Anterior cingulate cortex (tissue), 58 donors: ENCODE measurements at places on chromosomes 7 and 10.

DNA sequence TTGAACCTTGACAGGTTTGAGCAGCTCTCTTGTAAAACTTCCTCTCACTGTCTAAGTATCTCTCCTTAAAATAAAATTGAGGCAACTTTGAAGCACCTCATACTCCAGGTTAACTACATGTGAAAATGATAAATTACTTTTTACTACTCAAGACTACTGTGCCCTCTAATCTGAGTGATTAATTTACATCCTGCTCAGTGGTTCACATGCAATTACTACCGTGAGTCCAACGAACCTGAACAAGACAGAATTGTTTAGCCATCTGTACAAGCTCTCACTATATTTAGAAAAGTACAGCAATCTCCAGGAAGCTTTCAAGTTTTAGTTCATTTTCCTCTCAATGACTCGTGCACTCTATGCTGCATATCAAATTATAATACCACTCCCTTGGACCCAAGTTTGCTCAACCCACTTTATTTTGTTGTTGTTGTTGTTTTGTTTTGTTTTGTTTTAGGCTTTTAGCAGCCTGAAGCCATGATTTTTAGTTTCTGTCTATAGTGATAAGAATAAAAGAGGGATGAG is 21.2 kb downstream of the PDE1C start:
- DNase-seq, result no peak

DNA sequence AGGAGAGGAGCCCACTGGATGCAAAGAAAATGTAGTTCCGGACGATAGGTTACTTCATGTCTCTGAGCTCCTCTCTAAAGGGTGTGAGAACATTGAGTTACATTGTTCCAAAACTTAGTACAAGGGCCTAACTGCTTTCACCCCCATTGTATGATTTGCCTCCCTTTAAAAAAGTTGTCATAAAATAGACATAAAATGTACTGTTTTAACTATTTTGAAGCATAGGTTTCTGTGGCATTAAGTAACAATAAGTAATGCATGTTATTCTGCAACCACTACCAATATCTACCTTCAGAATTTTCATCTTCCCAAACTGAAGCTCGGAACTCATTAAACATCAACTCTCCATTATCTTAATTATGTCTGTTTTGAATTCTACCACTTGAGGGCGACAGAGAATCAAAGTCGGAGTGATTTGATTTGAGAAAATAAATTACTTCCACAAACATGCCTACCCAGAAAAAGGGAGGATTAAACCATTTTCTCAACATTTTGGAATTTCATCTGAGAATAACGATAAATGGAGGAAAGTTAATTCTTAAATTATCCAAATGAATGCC is 2.7 kb downstream of the IGFBP1 start:
- DNase-seq, result no peak

DNA sequence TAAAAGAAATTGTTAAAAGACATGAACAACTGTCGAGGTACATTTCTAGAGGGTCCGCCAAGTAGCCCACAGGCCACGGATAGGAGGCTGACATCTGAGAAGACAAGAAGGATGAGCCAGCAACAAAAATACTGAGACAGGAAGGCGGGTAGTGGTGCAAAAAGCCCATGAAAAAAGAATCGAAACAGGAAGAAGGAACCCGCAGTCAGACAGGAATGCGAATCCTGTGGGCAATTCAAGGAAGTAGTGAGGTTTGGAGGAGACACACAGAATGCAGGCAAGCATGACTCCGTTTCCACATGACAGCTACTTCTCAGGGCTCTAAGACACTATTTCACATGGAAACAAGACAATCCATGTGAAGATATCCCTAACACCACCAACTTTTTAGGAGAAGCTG is 125.2 kb downstream of the DOCK4 start:
- peak; percentile 36 for DNase-seq

GRCh38 chr7:74217455-74218342 is 7.9 kb downstream of the LAT2 start:
- no peak for DNase-seq

DNA sequence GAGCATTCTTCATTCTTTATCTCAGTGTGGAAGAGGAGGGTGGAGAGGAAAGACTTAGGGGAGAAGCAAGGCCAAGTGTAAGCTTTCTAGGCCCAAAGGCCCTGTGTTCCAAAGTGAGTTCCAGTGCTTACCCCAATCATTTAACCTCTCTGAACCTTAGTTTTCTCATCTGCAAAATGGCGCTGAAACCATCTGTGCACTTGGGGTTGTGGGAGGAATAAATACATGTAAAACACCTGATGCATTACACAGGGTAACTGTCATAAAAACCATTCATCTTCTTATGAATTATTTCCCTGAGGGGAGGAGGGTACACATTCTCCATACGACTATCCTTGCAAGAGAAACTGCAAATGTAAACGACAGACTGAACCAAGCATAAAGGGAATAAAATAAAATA is 19.0 kb downstream of the PIK3AP1 start:
- DNase-seq, result no peak

GRCh38 chr10:98924526-98924925 is 311.1 kb downstream of the HPSE2 start:
- no peak for DNase-seq

DNA sequence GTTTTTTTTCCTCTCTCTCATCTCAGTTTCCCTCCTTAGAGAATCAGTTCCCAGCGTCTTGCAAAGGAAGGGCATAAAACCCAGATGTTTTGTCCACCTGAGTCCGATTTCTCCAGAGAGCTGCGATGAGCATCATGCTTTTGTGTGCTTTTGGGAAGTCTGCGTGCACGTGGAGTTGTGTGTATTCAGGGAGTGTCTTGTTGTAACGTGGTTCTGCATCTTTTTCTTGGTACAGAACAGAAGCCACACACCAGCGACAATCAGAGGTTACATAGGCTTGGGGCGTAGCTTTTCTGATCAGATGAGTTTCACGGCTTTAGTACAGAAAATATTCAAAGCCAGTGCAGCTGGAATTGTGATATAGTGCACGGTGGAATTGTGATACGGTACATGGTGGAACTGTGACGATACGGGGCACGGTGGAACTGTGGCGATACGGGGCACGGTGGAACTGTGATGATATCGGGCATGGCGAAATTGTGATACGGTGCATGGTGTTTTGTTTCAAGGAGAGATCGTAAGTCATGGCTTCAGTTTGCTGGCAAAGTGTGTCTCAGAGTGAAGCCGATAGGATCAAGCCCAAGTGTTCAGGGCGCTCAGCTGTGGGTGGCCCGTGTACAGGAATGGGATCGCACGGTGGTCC is 32.8 kb downstream of the FOXK1 start:
- DNase-seq, result no peak

DNA sequence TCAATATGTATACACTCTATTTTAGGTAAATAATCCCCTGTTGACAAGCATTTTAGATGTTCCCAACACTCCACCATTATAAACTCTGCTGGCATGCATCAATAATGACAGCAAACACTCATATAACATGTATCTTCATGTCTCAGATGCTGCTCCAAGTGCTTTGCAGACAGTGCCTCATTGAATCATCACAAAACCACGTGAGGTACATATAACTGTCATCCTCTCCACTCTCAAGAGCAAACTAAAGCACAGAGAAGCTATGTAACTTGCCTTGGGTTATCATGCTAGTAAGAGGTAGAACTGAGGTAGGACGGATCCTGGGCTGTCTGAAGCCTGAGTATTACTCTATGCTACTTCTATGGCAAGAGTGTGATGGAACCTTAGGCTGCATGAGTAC is 72.5 kb upstream of the GSDME start:
- DNase-seq, result no peak

GRCh38 chr10:120943542-120943941 is 92.4 kb downstream of the WDR11 start:
- no peak for DNase-seq

DNA sequence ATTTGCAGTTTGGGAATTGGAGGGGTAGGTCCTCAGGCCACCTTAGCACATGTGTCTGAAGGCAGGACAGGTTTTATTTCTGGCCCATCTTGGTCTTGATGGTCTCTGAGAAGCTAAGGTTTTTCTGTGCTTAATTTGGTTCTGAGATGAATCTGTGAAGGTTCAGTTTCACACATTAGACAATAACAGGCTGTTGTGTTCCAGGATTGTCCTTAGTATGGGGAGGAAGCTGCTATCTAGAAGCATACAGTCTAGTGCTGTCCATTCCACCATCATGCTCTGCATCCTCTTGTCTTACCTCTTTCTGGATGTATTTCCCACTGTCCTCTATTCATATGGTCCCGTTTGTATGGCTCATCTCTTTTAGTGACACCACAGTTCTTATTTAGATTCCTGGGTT is 7.1 kb downstream of the UBE2D1 start:
- no peak for DNase-seq

- no peak for DNase-seq
Observed at GRCh38 chr7:70408477-70408876, 723.5 kb upstream of the GALNT17 start.

DNA sequence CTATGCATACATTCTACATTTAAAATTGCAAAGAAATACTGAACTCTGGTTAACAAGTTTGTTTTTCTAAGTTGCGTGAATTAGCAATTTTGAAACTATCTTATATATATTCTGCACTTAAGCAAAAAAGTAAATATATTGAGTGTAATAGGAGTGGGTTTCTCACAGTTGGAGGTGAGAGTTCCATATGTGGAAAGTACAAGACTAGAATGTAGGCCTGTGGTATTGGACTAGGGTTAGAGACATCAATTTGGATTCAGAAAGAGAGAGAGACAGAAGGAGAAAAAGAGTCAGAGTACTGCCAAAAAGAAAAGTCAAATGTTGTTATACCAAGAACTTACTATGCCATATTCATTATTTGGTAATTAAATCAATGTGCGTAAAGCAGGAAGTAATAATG is 47.3 kb upstream of the ITGB8 start:
- DNase-seq, result no peak

GRCh38 chr7:77570330-77571011 is 33.4 kb downstream of the PTPN12 start:
- DNase-seq, result no peak

GRCh38 chr10:8056871-8057331 is 2.4 kb downstream of the GATA3 start:
- DNase-seq, result no peak

- DNase-seq, result no peak
Observed at GRCh38 chr7:114214466-114214865, 200.1 kb upstream of the FOXP2 start.

DNA sequence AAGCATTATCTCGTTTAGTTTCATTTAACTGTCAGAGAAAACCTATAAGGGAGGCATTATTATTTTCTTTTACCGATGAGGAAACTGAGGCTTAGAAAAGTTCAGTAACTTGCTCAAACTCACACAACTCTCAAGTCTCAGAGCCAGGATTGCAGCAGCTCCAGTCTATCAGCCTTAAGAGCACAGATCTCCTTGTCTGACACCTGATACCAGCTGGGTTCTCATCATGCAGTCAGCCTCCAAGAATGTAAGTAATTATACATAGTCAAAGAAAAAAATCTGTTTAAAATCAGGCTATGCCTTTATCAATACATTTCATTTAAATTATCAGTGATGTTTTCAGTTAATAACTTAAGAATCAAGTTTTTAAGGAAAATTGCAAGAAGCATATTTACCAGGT is 236.6 kb upstream of the TCF7L2 start:
- DNase-seq, result no peak

DNA sequence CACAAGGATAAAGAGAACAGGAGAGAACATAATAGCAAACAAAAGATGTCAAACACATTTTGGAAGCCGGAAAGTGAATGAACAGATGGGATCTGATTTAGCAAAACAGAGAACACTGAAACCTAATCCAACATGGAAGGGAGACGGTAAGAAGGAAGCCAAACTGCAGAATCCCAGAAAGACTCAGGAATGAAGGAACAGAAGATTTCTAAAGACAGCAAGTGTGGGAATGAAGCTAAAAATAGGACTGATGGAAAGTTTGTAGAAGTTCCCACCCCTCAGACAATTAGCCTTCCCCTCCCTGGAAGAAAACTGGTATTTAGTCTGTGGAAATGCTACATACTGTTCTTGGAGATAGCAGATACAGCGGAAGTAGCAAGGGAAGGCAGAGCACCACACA is 40.8 kb downstream of the SLC16A12 start:
- DNase-seq, result no peak

- no peak for DNase-seq
Observed at GRCh38 chr10:94052866-94053791, 59.4 kb downstream of the PLCE1 start.

DNA sequence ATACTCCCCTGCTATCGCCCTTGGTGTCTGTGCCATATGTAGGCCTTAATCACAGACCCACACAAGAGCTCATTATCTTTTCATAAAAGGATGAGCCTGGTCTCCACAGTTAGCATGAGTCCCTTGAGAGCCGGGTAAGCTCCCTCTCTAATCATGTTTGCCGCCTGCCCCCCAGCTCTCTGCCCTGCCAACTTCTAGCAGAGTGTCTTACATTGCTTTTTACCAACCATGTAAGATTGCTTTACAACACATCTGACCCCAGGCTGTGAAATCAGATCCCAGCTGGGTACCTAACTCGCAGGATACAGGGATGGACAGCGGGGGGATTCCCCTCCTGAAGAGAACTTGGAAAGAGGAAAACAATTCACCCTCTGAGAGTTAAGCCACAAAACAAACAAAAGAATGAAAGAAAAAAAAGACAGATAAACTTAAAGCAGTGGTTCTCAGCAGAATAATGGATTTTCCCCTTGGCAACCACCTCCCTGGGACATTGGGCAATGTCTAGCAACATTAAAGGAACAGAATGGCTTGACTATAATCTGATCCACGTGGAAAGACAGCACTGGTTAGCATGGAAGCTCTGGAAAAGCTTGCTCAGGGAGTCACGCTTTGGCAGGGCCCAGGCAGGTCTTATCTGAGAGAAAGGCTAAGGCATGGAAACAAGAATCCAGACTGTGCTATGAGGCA is 39.4 kb upstream of the ATOH7 start:
- no peak for DNase-seq

GRCh38 chr7:93147363-93147762 is 822 bp downstream of the SAMD9L start:
- no peak for DNase-seq

- DNase-seq, result no peak
Observed at GRCh38 chr10:63573068-63573697, 52.0 kb downstream of the REEP3 start.

DNA sequence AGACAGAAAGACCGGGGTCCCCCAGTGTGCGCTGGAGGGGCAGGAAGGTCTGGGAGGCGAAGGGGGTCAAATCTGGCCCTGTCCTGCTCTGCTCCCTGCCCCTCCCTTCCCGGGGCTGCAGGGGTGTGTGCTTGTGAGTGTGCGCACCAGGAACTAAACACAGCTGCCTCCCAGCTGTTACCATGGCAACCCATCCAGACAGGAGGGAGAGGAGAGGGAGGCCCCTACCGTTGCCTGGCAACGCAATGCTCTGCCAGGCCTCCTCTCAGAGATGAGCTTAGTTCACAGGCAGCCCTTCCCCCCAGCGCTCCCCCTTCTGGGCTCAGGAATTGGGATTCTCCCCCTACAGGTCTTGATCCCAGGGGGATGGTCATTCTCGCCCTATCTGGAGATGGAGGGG is 6.1 kb downstream of the NYAP1 start:
- peak; percentile 91 for DNase-seq

- DNase-seq, result no peak
Observed at GRCh38 chr10:10094691-10095090, 923.0 kb upstream of the CELF2 start.

DNA sequence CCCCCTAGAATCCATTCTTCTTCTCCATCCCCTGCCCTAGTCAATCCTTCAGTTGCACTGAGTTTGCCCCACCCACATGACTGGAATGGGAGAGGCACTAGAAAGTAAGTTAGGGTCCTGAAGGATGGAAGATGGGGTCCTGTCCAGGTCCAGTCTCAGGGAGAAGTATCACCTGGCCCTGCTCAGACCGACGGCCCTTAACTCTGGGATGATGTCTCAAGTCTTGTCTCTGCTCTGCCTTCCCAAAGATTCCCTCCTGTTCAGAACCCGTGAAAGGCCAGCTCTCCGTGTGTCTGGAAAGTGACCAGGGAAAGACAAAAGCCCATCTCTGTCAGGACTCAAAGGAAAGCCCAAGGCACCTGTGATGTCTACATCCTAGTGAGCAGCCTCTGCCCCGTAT is 88.8 kb downstream of the OAT start:
- DNase-seq, result no peak
